ENCODE measurements at places on chromosomes 11 and 22.

DNA sequence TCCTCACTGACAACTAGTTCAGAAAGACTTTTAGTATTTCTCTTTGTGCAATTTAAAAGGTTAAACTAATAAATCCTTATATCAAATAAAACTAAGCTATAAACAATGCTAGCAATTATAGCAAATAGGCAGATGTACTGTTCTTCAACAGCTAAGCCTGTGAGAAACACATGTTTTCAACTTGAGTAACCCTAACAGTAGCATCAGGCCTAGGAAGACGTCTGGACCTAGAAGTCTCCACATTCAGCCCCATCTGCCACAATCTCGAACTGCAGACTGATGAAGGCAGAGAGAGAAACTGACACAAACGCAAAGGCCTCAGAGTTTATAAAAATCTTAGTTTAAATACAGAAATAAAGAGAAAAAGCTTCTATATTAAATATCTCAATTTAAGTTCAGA is 2.5 kb downstream of the ST13 start:
- DNase-seq: no peak

DNA sequence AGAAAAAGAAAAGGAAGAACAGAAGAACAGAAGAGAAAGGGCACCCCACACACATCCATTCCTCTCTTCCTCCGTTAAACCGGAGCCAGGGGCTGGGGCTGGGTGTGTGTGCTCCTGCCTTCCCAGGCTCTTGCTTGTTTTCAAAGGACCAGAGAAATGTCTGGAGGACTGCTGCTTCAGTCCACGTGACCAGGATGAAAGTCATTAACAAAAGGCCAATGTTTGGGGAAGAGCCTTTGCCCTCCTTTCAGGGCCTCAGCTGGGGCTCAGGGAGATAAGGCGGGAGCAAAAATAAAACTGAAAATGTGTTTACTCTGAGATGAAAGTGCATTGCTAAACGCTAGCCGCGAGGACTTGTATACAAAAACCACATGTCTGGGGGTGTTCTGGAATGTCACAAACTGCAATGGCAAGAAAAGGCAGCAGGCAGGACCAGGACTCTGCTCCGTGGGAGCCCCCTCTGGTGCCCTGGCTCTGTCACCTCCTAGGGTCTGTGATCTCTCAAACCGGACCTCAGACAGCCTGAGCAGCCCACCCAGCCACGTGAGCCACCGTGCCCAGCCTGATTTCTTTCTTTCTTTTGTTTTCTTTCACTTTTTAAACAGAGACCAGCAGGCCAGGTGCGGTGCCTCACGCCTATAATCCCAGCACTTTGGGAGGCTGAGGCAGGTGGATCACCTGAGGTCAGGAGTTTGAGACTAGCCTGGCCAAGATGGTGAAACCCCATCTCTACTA is 31.6 kb upstream of the MYH9 start:
- DNase-seq: no peak

GRCh38 chr11:105179542-105180278 is 40.1 kb upstream of the CARD18 start:
- no peak for DNase-seq

GRCh38 chr11:110786226-110786902 is 74.1 kb upstream of the ARHGAP20 start:
- no peak for DNase-seq

- no peak for DNase-seq
Measured at GRCh38 chr11:26331911-26332571, at the start of gene ANO3. TSS of gene ANO3 (plus strand) at chr11:26332130. CDS start at chr11:26332276, 146 bp downstream.

DNA sequence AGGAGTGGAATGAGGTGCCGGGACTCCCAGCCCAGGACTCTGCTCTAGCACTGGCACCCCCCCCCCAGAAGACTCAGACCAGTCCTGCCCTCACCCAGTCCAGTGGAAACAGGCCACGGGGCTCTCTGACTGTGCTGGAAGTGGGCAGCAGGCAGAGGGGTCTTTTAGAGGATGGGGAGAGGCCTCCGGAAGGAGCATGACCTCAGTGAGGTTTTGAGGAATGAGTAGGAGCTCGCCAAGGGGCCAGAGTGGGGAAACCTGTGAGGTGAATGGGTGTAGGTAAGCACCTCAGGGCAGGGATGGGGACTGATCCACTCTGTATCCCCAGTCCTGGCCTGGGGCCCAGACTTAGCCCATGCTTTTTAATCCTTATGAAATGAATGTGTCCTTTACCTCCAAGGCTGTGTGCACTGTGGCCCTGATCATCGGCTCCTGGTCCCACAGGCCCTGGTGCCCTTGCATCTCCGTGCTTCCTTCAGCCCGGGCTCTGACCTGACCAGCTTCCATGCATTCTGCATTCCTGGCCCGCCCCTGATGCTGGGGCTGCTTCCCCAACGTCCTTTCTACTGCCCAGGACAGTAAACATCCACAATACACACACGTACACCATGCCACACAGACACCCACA is 24.4 kb upstream of the RFPL3 start:
- DNase-seq: no peak

DNA sequence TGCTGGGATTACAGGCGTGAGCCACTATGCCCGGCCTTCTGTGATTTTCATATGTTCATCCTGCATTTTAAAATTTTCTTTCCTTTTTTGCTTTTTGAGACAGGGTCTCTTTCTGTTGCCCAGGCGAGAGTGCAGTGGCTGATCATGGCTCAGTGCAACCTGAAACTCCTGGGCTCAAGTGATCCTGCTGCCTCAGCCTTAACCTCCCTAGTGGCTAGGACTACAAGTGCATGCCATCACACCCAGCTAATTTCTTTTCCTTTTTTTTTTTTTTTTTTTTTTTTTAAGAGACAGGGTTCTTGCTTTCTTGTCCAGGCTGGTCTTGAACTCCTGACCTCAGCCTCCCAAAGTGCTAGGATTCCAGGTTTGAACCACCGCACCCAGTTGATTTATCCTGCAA is 54.1 kb upstream of the WT1 start:
- DNase-seq: no peak

DNA sequence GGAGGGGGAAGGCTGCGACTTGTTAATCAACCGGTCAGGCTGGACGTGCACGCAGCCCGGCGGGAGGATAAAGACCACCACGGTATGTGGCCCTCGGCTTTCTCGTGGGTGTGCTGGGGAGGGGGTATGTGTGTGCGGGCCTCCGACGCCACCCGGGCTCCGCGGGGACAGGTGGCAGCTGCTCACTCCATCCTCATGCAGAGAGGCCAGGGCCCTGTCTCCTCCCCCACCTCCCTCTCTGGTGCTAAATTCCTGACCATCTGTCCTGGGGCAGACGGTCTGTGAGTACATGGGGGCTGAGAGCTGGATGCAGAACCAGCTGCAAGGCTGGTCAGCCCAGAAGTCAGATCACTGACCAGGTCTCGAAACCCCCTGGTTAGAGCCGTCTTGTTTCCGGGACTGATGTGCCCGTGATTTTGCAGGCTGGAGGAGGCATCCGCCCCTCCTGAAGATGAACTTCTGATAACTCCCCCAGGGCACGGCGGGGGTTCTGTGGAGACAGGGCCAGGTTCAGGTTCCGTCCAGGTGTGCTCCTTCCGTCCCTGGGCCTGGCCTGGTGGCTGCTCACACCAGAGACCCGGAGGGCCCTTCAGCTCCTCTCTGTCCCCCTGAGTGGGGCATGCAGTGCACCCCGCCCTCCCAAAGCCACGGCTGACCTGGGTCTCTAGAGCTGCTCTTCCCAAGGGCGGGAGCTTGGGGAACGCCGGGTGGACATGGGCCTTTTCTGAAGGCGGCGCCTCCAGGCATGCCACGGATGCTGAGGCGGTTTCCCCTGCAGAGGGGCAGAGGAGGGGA is 1119.7 kb downstream of the BRD1 start:
- DNase-seq: no peak

- DNase-seq: no peak
Measured at GRCh38 chr11:111949519-111950426, 12.6 kb downstream of the DIXDC1 start.

DNA sequence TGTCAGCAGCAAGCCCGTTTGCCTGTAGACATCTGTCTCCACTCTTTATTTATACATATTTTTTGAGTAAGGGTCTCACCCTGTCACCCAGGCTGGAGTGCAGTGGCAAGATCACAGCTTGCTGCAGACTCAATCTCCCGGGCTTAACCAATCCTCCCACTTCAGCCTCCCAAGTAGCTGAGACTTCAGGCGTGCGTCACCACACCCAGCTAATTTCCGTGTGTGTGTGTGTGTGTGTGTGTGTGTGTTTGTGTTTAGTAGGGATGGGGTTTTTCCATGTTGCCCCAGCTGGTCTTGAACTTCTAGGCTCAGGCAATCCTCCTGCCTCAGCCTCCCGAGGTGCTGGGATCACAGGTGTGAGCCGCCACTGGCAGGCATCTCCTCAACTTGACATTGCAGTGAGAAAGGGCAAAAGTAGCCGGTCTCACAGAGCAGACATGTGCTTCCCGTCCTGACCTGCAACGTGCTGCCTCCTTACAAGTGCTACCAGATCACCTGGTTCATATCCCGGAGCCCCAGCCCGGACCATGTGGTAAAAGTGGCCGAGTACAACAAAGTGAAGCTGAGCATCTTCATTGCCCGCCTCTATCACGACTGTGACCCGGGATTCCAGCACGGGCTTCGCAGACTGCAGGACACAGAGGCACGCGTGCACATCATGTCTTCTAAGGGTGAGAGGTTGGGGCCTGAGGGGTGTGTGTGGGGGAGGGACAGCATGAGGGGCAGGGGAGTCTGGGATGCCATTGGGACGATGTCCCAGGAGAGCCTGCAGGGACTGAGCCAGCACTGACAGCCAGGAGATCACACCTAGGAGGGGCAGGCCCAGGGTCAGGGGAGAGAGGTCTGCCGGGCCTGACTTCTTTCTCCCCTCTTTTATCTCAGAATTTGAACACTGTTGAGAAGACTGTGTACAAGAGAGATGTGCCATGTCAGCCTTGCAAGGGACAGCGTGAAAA is 5.6 kb upstream of the APOBEC3H start:
- no peak for DNase-seq

GRCh38 chr11:64292460-64293254 is 1.6 kb downstream of the KCNK4 start:
- DNase-seq: no peak

- DNase-seq: no peak
Measured at GRCh38 chr11:26905368-26905767, 88.5 kb upstream of the FIBIN start.

GRCh38 chr11:118679483-118679882 is at the start of gene TREH:
TSS of gene TREH (minus strand) at chr11:118679650. CDS start at chr11:118679627, 23 bp downstream.
- DNase-seq: no peak

DNA sequence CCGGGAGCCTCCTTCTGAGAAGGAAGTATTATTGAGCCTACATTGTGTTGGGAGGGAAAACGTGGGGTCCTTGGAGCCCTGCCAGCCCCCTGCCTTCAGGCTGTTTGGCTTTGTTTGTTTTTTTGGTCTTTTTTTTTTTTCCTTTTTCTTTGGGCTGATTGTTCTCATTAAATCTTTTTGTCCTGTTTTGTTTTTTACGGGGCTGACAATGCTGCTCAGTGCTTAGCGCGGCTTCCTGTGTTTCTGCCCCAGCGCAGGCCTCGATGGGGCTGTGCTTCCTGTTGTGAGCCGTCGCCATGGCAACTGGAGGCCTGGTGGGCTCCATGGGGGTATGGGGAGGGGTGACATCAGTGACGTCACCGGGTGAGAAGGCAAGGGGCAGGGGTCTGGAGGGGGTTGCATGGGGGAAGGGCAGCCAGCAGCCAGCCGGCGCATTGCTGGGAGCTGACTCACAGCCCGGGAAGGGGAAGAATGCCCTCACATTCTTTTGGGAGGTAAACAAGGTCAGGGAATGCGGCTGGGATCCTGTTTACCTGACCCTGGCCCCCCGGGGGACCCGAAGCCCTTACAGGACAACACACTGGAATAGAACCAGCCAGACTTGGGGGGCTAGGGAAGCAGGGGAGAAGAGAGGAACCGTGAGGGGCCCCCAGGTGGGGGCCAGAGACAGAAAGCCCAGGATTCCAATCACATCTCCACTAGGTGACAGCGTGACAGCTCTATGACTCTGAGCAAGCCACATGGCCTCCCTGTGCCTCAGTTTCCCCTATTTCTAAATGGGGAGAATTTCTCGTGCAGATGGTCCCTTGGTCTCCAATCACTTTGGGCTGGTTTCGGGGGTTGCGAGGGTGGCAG is 22.2 kb upstream of the CBX7 start:
- DNase-seq: peak; percentile 66

GRCh38 chr22:37047006-37047405 is 4.5 kb upstream of the KCTD17 start:
- no peak for DNase-seq

DNA sequence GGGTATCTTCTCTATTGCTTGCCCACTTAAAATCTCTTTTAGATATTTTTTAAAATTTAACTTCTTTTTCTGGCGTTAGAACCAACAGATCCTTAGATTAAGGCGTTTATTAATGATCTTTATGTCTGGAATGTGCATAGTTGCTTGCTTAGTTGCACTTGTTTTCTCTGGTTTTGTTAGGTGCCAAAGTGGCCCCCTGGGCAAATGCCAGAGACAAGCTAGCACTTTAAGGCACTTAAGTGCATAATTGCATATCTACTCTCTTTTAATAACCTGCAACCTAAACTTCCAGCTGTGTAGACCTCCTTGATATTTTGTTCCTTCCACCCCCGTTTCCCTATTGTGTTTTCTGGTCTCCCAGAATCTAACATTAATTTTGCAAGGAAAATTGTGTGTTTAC is 3.3 kb downstream of the RBM4 start:
- no peak for DNase-seq

- no peak for DNase-seq
Measured at GRCh38 chr11:88231894-88232482, 56.7 kb upstream of the RAB38 start.

GRCh38 chr11:12126344-12127019 is 16.1 kb downstream of the MICAL2 start:
- DNase-seq: no peak

DNA sequence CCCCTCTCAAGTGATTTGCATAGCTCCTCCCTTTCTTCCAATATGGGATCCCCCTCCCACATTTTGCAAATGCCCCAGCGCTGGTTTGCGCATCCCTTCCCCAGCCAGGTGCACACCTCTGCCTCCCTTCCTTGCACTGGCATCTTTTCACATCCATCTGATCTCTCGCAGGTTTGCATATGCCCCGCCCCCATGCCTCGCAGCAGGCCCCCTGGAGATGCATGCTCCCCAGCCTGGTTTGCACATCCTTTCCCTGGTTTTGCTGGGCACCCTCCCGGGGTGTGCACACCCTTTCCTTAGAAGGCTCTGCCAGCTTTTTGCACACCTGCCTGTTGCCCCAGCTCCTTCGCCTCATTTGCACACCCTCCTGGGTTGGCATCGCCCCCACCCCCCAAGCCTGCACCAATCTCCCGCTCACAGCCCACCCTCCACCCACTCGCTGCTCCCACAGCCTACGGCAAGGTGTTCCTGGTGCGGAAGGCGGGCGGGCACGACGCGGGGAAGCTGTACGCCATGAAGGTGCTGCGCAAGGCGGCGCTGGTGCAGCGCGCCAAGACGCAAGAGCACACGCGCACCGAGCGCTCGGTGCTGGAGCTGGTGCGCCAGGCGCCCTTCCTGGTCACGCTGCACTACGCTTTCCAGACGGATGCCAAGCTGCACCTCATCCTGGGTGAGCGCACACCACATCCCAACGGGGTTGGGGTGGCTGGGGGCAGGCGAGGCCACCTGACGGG is 917 bp downstream of the RPS6KA4 start:
- DNase-seq: no peak

GRCh38 chr11:58626934-58627483 is 4.5 kb downstream of the CNTF start:
- DNase-seq: no peak

- DNase-seq: peak; percentile 53
Measured at GRCh38 chr22:37218771-37219411, 6.6 kb upstream of the SSTR3 start.
